ENCODE measurements at places on chromosomes 5 and 9.
A peak's percentile ranks its signal among the peaks of the same experiment; 100 is the strongest.

DNA sequence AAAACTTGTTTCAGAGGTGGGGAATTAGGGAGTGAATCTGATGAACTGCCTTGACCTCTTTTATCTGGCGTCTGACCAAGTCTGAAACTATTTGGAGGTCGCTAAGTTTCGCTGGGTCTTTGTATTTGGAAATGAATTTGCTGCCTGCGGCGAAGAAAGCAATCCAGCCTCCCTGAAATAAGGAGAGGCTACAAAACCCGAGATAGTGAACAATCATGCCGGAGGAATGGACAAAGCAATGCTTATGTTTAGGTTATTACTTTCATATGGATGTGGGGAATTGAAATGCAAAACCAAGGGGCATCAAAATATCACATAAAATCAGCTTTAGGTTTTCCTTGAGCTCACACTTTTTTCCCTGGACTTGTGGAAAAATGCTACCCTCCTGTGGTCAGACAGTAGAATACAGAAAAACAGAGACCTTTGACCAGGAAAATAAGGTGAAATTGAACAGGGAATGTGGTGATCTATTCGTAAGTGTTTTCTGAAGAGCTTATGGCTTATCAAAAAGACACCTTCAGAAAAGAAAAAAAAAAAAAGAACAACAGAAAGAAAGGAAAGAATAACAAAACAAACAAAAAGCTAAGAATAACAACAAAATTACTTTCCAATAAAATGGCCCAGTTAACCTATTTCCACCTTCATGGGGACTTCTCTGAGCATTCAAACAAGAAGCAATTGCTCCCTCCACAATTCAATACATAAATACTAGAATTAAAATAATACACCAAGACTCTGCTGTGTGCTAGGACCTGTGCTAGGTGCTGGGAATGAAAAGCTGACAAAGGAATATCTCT is 68.6 kb upstream of the DPYSL3 start:
- no peak for DNase-seq

DNA sequence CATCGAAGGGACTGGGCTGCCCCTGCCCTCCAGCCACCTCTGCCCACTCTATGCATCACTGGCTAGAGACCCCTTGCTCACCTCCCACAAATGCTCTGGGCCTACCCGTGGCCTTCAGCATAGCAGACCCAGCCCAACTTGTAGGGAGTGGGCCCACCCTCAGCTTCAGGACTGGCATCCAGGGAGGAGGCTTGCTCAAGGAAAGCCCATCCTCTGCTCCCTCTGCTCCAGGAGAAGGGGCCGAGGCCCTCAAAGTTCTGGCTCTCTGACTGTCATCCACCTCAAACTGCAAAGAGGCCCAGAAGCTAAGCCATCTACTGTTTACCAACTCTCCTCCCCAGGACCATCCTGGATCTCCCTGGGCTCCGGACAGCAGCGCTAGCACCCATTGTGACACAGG is 84.5 kb downstream of the C5orf15 start:
- no peak for DNase-seq

- DNase-seq = no peak
These were observed 1241.5 kb upstream of the WWC1 start for GRCh38 chr5:167049771-167050567.

GRCh38 chr9:98529841-98530240 is 178.9 kb downstream of the GABBR2 start:
- no peak for DNase-seq

DNA sequence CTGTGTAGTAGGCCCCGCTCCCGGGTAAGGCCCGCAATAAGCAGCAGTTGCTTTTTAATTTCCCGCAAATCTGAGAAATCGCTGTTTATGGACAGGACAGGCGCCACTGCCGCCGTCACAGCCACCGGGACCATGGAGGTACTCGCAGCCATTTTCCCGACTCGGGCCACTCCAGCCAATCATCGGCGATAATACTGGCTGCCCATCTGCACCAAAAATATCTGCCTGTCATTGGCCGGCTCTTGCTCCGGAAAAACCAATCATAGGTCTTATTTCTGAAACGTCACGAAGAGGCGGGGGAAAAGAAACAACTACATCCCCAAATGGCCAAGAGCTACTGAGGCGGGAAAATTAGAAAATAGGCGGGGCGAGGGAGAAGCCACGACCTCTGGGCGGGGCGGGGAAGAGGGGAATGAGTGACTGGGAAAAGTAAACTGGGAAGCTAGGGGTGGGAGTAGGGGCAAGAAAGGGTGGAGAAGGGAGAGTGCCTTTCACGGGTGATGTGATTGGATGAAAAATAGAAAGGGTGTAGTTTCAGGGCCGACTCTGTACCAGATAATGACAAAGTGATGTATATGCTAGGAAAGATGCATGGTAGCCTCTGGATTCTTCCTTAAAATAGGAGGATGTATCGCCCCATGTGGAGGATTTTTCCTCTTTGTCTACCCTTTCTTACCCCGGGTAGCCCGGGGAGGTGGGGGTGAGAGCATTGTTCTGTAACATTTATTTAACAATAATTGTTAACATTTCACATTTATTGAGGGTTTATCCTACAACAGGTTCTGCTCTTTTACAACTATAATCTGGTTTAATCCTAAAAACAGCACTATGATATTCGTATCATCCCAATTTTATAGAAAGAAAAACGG is at the start of gene CDC23:
Gene CDC23, minus strand, starts transcription at position 163 of the 869 bp plus-strand sequence. Its CDS starts 11 bp downstream, at position 152.
- DNase-seq = peak; percentile 91

- DNase-seq = no peak
These were observed 639.3 kb downstream of the MTRR start for GRCh38 chr5:8508231-8508630.

DNA sequence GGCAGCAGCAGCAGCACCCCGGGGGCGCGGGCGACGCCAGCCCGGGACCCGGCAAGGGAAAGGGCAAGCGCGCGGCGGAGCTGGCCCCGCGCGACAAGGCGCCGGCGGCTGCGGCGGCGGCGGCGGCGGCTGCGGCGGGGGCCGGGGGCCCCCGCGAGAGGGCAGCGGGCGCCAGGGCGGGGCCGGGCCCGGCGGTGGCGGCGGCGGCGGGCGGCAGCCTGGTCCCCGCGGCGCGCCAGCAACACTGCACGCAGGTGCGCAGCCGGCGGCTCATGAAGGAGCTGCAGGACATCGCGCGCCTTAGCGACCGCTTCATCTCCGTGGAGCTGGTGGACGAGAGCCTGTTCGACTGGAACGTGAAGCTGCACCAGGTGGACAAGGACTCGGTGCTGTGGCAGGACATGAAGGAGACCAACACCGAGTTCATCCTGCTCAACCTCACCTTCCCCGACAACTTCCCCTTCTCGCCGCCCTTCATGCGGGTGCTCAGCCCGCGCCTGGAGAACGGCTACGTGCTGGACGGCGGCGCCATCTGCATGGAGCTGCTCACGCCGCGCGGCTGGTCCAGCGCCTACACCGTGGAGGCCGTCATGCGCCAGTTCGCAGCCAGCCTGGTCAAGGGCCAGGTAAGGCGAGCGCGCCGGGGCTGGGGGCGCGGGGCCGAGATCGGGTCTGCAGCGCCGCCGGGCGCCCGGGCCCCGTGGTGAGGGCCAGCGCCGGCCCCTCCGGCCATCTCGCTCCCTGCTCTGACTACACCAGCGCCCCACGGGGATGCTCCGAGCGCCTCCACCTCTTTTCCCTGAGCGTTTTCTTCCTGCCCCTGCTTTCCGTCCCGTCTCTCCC is at the start of gene UBE2QL1:
Gene UBE2QL1, plus strand, starts transcription at position 238 of the 843 bp plus-strand sequence. Its CDS starts 35 bp downstream, at position 273.
- no peak for DNase-seq

- no peak for DNase-seq
These were observed 15.6 kb upstream of the BICD2 start for GRCh38 chr9:92780206-92780605.

DNA sequence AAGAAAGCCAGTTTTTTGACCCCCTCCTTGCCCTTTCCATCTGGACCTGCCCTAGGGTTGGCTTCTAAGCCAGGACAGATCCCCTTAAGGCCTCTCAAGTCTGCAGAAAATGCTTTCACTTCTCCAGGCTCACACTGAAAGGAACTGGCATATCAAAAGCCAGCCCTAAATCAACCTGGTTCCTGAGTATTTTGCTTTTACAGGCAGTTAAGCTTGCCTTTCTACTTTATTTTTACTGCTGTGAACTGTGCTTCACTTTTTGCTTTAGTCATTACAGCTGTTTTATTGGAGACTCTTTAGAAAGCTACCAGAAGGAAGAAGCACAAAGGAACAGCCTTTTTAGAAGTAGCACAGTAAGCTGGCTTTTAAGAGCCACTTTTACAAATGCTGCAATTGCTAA is 5.0 kb downstream of the TARS1 start:
- DNase-seq = no peak

DNA sequence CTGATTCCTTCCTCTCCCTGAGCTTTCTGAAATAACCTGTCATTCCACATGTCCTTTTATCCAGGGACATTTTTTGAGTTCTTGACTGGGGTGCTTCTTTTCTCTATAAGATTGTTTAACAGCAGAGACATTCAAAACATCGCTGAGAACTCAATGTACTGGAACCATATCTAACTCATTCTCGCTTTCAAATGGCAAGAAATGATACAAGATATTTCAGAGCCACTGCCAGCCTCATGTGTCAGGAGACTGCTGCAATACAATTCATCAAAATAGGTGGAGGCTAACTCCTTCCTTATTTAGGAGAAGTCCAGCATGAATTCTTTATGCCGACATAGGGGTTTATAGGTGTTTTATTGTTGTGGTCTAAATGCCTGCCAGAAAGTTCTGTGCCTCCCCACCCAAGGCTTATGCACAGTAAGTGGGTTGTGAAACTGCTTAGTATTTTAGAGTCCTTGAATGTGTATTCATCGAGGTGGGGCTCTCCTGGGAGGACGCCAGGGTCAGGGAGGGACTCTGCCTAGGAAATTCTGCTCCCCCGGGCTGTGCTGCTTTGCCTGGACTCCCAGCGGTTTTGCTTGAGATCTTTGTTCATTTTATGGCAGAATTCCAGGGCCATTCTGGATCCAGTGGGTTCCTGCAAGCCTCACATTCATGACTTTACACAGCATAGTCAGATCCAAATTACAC is 53.9 kb downstream of the ZNF474 start:
- DNase-seq = peak; percentile 69

- DNase-seq = no peak
These were observed 462.7 kb upstream of the CD180 start for GRCh38 chr5:67659288-67659687.

- DNase-seq = no peak
These were observed 323.4 kb downstream of the NR2F1-AS1 start for GRCh38 chr5:93257616-93258015.

DNA sequence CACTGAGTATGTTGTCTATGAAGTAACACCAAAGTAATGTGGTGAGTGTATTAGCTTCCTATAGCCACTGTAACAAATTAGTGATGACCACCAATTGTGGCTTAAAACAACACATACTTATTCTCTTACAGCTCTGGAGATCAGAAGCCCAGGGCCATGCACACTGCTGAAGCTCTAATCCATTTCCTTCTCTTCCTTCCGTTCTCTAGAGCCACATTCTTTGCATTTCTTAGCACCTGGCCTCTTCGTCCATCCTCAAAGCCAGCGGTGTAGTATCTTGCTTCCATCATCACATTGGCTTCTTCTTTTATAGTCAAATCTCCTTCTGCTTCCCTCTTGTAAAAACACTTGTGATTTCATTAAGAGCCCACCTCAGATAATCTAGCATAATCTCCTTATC is 230.3 kb upstream of the RFX3 start:
- DNase-seq = no peak

- DNase-seq = no peak
These were observed 3.7 kb downstream of the UGCG start for GRCh38 chr9:111900151-111900857.

GRCh38 chr9:93525476-93525875 is 50.9 kb upstream of the PHF2 start:
- no peak for DNase-seq

DNA sequence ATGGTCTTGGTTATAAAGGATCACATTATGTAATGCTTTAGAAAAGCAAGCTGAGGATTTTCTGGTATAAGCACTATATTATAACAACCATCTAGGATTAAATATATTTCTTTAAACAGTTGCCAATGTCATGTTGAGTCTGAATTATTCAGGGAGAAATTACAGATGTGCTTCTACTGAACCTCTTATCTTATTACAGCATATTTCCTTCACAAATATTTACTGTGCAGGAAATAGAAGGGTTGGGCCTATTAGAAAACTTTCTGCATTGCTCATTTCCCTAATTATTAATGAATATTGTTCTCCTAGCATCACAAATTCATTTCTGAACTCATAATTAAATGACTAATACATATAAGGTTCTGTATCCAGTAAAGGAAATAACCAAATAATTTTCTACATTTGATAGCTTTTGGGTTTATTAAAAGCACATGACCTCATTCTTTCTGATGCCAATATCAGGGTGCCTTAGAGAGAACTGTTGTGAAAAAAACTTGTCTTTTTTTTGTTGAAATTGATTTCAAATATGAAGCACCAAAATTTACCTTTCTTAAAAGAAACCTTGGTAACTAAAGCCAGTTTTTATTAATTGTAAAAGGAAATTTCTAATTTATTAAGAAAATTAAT is 476.8 kb upstream of the PTGER4 start:
- no peak for DNase-seq

GRCh38 chr5:115641948-115642347 is 16.1 kb upstream of the TMED7 start:
- no peak for DNase-seq

DNA sequence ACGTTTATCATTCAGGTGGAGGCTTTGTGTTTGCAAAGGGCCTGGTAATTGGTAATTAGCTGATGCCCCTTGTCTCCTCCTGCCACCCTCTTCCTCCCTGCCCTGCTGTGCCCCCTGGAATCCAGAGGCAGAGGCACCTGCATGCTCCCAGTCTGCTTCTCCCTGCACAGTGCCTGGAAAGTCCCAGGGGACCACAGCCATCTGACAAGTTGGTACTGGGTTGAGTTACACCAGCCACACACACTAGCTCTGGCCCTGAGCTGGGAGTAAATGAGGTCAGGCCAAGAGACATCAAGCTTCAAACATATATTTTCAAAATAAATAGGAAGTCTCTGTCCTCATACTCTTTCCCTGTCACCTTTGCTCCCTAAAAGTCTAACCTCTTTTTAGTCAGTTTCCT is 56.3 kb downstream of the INSYN2B start:
- DNase-seq = no peak

- DNase-seq = no peak
These were observed 186.1 kb upstream of the MAST4 start for GRCh38 chr5:66410122-66410521.

DNA sequence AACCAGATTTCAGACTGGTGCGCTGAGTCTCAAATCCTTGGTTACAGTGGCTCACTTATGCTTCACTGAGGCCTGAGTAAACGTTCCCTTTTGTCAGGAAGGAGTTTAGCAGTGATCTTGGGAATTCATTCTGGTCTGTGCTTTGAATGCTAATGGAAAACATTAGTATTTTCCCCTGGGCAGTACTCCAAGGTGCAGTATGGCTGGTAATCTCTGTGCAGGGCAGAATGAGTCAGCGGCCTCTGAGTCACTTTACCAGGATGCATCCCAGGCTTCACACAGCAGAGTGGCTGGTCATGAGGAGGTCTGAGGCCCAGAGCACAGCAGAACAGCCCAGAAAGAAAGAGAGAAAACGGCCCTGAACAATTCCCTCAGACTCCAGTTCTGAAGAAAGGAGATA is 54.0 kb downstream of the PCA3 start:
- DNase-seq = peak; percentile 77

DNA sequence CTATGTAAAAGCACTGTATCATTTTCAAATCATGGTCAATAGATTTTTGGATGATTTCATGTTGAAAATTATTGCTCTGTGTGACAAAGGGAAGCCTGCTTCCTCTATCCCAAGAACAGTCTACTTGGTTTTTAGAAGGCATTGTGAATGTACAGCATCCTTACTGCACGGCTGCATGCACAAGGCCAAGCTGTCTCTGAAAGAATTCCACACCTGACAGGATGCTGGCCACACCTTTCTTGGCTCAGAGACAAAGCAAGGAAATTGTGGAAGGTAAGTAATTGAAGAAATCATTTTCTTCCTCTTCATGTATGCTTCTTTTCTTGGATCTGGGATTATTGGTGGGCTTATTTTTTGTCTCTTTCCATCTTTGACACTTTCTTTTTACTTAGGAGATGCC is 53.7 kb upstream of the VCAN start:
- DNase-seq = no peak

Data from ovary (tissue), 10 donors.